Stimulated activated CD4-positive, alpha-beta T cell treated with anti-CD3 and anti-CD28 coated beads, Interleukin-1b, Interleukin-23, amount 100 ng/mL, for 24 hours (primary cell): ENCODE measurements at places on chromosomes 6 and 20.

DNA sequence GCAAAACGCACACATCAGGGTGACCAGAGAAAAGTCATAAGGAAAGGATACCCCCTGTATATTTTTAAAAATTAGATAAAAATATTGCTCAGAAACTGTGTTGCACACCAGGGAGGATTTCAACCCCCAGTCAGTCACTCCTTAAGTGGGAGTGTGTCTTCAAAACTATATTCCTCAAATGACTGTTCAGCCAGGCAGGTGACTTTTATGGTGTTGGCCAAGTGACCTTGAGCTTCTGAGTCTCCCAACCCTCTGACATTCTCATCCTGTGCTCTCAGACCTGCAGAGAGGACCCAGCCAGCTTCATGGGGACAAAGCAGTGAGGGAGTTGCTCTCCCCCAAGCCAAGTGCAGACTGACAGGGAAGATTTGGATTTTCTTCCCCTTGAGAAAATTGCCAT is 311.9 kb upstream of the JARID2 start:
- DNase-seq: no peak

DNA sequence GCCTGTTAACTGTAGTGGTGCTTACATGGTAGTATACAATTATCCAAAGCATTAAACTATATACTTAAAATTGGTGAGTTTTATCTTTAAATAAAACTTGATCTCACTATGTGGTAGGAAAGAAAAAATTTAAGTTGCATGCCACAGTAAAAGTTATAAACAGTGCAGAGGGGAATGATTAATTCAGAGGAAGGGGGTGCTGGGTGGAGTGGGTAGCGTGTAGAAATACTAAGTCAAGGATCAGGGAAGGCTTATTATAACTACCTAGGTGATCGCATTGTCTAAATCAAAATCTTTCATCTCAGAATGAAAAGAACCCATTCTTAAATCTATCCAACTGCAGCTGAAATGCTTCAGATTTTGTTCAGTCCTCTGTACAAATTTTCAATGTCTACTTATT is 428.3 kb downstream of the ADGRB3 start:
- DNase-seq: no peak

- DNase-seq: no peak
These were observed 154.1 kb upstream of the MYLIP start for GRCh38 chr6:15974817-15975216.

- DNase-seq: no peak
These were observed 8.7 kb downstream of the NUDT3 start for GRCh38 chr6:34383656-34384320.

DNA sequence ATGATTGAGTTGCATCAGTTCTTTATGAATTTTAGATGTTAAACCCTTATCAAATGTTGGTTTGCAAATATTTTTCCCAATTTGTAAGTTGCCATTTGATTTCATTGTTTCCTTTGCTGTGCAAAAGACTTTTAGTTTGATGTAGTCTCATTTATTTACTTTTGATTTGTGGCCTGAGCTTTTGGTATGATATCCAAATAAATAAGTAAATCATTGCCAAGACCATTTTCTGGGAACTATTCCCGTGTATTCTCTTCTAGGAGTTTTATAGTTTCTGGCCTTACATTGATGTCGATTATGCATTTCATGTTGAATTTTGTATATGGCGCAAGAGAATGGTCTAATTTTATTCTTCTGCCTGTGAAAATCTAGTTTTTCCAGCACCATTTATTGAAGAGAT is 13.4 kb downstream of the AIG1 start:
- no peak for DNase-seq

DNA sequence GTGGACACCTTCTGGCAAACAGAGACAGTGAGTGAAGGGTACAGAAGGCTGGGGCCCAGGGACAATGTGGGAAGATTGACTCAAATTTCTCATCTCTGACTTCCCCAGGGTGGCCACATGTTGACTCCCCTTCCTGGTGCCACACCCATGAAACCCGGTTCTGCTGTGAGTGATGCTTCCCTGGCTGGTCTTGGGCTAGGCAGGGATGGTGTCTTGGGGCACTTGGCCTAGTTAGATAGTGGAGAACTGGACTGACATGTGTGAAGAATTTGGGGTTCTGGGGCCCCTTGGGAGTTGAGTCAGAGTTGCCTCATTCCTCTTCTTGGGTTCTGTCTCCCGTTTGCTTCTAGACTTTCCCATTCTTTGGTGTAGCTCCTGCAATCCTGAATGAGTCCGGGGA is 34.2 kb downstream of the GSS start:
- no peak for DNase-seq

- no peak for DNase-seq
These were observed 110.6 kb downstream of the CDKAL1 start for GRCh38 chr6:20644667-20645370.

- DNase-seq: no peak
These were observed 630 bp downstream of the LIME1 start for GRCh38 chr20:63736893-63737694.

DNA sequence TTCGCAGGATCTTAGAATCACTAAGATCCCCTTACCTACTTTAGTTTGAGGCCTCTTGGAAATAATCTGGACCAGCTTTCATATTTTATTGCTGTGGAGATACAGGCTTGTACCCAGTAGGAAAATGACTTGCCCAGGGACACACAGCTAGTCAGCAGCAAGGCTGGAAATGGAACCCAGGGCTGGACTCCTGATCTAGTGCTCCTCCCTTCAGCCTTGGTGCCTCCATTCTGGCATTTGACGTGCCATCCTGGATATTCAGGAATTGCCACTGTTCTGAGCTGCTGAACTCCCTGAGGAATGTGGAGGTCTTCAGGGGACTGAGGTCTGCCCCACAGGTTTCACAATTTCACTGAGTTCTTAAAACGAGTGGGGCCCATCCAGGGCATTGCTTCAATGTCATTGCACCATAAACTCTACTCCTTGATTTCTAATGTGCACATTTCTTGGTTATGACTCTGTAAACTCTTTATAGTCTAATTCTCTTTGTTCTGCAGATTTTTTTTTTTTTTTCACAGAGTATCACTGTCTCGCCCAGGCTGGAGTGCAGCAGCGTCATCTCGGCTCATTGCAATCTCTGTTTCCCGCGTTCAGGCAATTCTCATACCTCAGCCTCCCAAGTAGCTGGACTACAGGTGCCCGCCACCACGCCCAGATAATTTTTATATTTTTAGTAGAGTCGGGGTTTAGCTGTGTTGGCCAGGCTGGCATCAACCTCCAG is 26.7 kb upstream of the CDKN1A start:
- DNase-seq: no peak

DNA sequence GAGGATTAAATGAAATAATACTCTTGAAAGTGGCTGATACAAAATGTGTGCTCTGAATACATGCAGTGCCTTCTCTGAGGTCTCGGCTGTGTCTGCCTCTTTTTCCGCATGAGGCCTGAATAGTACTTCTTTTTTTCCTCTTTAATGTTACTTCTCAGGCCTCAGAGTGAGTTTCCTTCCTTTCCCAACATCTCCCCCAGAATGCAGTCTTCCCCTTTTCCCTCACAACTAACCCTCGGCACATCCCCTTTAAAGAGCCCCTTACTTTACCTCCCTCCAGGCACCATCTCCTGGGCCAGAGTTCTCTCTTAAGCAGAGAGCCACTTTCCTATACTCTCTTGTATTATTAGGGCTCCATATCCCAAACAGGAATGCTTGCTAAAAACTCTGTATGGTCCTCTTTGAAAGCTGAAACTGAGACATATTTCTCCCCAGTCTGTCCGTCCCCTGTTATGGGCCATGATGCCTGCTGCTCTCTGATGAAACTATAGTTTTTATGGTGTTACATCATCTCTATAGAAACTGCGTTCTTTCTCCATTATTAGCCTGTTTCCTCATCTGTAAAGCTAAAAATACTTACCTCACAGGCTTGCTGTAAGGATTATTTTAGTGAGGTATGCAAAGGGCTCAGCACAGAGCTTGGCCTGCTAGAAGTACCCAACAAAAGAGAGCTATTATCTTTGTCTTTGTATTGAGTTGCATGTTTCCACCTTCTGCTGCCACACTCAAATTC is 2.3 kb downstream of the PLAGL2 start:
- no peak for DNase-seq

GRCh38 chr20:61499859-61500554 is 247.9 kb downstream of the CDH4 start:
- no peak for DNase-seq

DNA sequence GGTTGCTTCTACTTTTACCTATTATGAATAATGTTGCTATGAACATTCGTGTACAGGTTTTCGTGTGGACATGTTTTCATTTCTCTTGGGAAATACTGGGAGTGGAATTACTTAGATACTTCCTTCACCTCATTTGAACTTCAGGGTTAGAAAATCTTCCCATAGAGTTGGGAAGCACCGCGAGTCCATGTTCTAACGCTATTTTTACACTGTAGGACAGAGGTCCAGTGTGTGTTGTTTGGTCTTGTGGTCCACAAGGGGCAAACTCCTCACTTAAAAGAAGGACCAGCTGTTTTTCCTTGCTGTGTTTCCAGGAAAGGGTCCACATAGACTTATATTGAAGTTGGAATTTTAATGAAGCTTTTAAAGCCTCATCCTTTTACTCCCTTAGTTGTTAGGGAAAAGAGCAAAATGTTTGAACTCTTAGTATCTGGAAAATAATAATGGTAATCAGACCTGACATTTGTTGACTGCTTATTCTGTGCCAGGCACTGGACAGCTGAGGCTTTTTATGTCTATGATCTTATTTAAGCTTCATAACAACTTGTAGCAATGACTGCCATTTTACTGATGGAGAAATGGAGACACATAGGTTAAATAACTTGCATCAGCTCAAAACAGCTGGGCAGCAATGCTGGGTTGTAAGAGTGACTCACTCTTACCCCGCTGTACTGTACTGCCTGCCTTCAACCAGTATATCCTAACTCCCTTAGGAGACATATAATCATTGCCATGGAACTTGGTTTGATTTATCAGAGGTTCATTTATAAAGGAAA is 52.0 kb downstream of the CDC5L start:
- DNase-seq: no peak

- no peak for DNase-seq
These were observed 347.1 kb downstream of the GRIK2 start for GRCh38 chr6:101740631-101741030.

DNA sequence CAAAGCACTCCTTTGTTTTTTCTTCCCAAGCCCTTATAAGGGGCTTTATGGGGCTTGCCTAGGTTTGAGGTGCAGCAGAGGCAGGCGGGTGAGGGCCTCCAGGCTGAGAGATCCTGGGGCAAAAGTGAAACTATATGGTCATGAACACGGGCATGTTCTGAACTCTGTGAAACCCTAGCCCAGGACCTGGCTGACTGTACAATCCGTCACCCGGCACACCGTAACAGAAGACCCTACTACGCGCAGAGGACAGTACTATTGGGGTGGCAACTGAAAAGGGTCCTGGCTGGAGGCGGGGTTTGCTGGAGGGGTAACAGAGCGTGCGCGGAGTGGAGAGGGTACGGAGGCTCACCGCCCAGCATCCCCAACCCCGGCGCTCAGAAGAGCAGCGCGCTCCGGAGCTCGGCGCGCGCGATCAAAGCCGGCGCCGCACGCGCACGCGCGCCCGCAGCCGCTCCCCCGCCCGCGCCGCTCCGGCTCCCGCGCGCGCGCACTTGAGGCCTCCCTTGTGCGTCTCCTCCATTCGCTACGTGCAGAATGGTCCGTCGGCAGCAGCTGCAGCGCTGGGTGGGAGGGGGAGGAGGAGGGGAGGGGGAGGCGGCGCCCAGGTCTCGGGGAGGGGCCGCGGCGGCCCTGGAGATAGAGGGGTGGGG is 54.2 kb downstream of the MRPL14 start:
- peak; percentile 70 for DNase-seq

- DNase-seq: no peak
These were observed 397.4 kb downstream of the MAFB start for GRCh38 chr20:40291493-40292135.

DNA sequence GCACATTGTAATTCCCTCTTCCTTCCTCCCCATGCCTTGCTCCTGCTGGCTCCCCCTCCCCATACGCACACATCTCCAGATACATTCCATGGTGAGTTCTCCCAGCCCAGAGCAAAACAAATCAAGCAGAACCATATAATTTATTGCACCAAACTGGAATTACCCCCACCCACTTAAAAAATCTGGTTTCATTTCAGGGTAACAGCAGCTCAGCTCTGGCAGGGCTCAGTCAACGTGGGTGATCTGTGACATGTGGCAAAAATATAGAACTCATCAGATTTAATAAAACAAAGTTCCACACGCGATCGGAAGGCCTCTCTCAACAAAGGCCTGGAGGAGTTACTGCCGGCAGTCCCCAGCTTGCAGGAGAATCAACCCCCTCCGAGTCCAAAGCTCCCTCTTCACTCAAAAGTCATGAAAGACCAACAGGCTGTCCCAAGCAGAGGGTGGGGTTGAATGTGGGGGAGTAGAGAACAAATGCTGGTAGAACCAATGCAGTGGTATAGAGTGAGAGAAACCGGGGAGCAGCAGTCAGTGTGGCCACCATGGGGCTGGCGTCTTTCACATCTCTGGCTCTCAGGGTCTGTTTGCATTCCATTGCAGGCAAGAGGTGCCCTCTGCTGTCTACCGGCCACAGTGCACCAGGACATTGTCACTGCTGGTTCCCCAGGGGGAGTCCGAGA is 323.3 kb upstream of the NT5E start:
- no peak for DNase-seq

DNA sequence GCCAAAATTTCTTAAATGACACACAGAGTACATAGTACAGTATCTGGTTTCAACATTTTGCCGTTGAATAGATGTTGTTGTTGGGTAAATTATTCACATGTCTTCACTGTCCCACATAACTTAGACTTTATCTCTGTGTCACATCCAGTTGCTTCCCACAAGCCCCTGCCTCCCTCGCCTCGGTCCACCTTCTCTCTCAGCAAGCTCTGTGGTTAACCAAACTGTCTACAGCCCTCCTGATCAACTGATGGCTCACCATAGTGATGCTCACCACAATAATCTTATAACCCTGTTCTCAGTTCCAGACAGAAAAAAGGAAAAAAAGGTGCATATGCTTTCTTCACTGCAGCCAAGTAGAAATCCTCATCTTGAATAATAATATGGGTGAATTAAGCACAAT is 23.0 kb downstream of the IL17F start:
- DNase-seq: no peak

GRCh38 chr6:73024598-73024997 is 200.7 kb downstream of the KHDC1L start:
- DNase-seq: no peak

DNA sequence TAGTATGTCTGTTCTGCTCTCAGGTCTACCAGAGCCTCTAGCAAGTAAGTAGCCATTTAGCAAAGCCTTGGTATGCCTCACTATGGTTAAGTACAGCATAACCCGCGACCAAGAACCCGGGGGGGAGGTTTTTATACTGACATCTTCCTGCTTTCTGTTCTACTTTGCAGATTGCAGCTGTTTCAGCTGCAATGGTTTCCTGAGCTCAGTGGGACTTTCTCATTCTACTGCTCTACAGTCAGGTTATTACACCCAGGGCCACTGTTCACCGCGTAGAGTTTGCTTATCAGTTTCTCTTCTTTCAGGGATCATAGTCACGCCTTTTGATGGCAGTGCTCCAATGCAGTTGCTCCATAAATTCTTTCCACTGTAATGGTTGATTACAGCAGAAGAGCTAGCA is 631.3 kb downstream of the TFAP2A start:
- DNase-seq: no peak

GRCh38 chr6:44622555-44622954 is 235.0 kb downstream of the CDC5L start:
- DNase-seq: no peak

GRCh38 chr6:36340618-36341454 is 4.1 kb upstream of the BNIP5 start:
- DNase-seq: peak; percentile 60
